Omental fat pad (tissue), 4 donors: ENCODE measurements at places on chromosomes 1 and 21.

GRCh38 chr1:77031106-77031662, 163.9 kb downstream of the ST6GALNAC5 start:
- no peak for DNase-seq

DNA sequence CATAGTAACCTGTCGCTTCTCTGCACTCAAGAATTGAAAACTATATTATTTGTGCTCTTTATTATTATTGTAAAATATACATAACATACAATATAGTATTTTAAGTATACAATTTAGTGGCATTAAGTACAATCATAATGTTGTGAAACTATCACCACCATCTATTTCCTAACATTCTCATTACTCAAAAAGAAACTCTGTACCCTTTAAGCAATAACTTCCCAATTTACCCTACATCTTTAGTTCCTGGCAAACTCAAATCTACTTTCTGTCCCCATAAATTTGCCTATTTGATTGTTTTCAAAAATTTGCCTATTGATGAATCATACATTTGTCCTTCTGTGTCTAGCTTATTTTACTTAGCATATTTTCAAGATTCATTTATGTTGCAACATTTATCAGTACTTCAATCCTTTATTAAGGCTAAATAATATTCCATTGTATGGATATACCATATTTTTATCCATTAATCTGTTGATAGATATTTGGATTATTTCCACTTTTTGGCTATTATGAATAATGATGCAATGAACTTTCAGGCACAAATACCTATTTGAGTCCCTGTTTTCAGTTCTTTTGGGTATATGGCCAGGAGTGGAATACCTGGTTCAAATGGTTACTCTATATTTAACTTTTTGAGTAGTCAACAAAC, 99.6 kb upstream of the DMRTA2 start:
- no peak for DNase-seq

DNA sequence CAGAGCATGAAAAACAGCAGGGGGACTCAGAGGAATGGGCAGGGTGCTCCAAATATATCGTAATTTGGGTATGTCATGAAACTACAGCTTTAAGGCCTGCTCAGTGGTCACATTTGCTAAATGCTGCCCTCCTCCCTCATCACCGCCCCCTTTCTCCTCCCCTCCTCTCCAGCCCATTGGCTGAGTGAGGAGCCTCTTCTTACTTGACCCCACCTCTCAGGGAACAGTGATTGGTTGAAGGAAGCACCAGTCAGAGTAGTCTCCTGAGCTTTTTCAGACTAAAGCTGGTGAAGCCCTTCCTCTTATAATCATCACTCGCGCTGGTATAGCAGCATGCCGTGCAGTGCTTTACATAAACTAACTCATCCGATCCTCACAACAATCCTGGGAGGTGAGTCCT, 10.0 kb upstream of the TTC39A start:
- no peak for DNase-seq

DNA sequence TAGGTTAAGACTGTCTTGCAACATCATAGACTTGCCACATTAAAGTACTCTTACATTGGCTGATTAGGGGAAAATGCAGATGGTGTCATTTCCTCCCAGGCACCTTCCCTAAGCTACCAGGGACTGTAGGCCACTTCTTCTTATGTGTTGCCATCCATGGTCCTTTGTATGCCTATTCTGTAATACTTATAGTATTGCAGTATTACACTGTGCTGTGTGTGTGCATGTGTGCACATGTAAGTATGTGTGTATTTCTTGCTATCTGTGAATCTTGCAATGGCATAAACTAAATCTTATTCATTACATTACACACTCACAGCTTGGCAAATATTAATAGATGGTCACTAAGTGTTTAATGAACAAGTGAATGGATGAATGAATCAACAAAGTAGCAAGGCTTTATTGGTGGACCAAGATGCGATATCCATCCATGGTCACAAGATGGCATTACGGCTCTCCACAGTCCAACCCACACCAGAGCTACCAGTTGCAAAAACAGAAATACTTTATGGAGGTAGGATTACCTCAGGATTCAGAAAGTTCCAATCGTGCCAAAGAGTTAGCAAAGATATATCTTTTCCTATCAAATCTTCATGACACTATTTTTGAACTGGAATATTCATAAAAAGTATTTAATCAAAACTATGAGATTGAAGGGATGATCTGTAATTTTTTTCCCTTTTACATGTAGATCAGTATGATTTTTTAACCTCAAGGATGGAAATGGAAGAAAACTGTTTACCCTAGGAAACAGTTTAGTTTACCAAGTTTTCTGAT, 160.2 kb downstream of the DENND1B start:
- no peak for DNase-seq

- no peak for DNase-seq
Observed at GRCh38 chr1:168529518-168529917, 14.3 kb downstream of the XCL2 start.

GRCh38 chr1:56152635-56153034, 426.7 kb downstream of the PLPP3 start:
- DNase-seq = no peak

DNA sequence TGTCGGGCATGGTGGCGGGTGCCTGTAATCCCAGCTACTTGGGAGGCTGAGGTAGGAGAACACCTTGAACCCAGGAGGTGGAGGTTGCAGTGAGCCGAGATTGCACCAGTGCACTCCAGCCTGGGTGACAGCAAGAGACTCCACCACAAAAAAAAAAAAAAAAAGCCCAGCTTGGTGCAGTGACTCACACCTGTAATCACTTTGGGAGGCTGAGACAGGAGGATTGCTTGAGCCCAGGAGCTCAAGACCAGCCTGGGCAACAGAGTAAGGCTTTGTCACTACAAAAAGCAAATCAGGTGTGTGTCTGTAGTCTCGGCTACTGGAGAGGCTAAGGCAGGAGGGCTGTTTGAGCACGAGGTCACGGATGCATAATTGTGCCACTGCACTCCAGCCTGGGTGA, 5.0 kb upstream of the H6PD start:
- no peak for DNase-seq

DNA sequence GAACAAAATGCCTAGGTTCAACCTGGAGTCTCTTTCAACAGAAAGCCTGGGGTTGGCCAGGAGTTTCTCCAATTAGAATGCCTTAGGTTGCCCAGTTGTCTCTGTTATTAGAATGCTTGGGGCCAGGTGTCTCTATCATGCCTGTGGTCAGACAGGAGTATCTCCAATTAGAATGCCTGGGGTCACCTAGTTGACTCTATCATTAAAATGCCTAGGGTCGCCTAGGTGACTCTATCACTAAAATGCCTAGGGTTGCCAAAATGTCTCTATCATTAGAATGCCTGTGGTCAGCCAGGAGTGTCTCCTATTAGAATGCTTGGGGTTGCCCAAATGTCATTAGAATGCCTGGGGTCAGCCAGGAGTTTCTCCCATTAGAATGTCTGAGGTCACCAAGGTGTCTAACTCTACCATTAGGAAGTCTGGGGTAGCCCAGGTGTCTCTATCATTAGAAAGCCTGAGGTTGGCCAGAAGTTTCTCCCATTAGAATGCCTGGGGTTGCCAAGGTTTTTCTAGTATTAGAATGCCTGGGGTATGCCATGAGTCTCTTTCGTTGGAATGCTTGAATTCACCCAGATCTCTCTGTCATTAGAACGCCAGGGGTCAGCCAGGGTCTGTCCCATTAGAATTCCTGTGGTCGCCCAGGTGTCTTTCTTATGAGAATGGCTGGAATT, 57.9 kb downstream of the RNF187 start:
- DNase-seq = no peak

- no peak for DNase-seq
Observed at GRCh38 chr1:53777272-53777671, 38.3 kb upstream of the GLIS1 start.

DNA sequence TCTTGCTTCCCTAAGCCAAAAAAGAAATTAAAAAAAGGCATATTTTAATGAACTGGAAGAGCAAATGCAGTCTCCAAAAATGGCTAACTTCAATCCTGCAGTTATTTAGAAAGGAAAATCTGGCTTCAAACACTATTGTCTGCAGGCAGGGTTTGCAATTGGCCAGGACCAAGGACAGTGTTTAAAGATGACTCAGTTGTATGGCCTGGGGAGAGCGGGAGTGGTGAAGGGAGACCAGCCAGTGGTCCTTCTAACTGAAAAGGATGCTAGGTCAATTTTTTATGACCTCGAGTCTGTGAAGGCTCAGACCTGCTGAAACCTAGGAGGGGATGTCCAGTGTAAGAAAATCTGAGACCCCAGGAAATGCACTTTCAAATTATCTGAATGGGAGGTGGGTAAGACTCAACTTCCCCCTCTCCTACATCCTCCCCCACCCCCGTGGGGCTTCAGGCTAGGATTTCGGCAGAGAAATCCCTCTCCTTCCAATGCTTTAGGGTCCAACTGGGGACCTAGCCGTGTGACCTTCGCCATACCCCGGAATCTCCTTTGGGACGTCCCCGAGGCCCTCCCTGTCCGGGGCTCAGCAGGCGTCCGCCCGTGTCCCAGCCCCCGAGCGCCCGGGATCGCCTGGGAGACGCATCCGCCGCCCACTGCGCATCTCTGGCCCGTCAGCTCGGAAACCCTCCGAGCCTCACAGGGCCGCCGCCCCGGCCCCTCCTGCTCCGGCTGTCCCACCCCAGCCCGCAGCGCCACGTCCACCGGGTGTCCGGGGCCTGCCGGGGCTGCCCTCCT, 602 bp upstream of the RIMKLA start:
- DNase-seq = no peak

DNA sequence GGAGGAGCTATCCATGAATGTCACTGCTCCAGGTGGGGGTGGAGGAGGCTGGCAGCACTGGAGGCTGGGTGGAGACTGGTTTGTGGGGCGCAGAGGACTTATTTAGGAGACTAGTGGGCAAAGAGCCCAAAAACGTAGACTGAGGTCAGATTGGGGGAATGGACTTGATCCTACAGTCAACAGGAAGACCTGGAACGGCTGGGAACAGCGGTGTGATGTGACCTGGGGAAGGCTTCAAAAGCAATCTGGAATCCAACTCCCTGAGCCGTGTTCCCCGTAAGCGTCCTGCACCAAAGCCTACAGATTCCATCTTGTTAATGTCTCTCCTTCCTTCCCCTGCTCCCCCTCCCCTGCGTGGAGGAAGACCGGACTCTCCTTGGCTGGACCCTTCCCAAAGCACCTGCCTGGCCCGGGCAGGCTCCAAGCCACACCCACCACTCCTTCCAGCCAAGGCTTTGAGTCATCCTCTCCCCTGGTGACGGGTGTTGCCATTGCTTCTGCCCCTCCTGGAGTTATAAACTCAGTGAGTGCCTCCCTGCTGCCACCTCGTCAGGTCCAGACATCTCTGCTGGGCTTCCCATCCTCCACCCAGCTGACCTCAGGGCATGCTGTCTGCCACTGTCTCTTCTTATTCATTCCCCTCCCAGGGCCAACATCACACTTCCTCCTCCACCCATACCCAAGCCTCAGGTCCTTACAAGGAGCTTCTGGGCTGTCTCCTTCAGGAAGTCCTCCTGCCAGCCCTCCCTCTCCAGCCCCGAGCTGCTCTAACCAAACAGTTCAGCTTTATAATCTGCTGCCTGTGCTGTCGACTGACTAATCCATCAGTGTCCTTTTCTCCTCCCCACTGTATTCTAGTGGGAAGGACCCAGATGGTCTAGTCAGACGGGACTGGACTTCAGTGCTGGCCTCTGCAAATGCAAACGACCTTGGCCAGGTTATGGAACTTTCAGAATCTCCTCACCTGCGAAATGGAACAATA, 1.6 kb upstream of the CLSTN1 start:
- peak; percentile 44 for DNase-seq

DNA sequence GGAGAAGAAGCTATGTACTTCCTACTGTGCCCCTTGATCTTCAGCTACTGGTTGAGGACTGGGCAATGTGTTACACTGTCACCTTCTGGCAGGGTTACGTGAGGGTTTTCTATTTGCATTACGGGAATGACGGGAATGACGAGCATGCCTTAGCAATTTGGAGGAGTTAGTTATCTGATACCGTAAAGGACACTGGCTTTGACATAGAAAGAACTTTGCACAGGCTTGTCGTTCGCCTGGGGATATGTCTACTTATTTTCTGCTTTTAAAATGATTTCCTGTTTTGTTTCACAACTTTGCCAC, 19.8 kb upstream of the ACBD6 start:
- DNase-seq = no peak

- no peak for DNase-seq
Observed at GRCh38 chr1:19563324-19564097, 78.2 kb upstream of the CAPZB start.

DNA sequence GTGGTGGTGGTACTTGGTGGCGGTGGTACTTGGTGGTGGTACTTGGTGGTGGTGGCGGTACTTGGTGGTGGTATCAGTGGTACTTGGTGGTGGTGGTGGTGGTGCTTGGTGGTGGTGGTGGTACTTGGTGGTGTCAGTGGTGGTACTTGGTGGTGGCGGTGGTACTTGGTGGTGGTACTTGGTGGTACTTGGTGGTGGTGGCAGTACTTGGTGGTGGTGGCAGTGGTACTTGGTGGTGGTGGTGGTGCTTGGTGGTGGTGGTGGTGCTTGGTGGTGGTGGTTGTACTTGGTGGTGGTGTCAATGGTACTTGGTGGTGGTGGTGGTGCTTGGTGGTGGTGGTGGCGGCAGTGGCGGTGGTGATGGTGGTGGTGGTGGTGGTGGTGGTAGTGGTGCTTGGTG, 20.2 kb downstream of the COQ8A start:
- no peak for DNase-seq

GRCh38 chr1:33400153-33400911, 30.6 kb downstream of the PHC2 start:
- no peak for DNase-seq

GRCh38 chr1:219177363-219177762, 3.7 kb downstream of the LYPLAL1 start:
- no peak for DNase-seq

DNA sequence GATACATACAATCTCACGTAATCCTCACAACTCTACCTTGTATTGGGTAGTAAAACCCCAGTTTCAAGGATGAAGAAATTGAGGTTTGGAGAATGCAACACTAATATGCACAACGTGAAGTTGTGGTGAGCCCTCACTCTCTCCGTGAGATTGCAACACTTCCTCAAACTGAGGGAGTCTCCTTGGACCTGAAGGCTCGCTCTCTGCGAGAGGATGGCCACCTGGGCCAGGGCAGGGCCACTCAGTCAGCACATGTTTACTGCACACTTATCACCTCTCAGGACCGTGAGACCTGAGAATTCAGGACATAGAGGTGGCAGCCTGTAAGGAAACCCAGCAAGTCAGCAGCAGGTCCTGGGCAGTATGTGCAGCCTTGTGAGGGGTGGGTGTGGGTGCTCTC, 8.7 kb downstream of the SH3BP5L start:
- peak; percentile 20 for DNase-seq

GRCh38 chr1:1578371-1578940, 3.8 kb upstream of the SSU72 start:
- DNase-seq = no peak
